ENCODE measurements at places on chromosomes 12 and 14. TPM values are rescaled to one million over a fixed set of nuclear protein-coding genes. Genes with fewer than 3 reads are reported as not detected.

The MYBPC1 gene
- not detected for total RNA-seq

The CACNA1C gene
- not detected for total RNA-seq

The EXOC3L4 gene
- 2.0 TPM for total RNA-seq

The RASSF9 gene
- 0.53 TPM for total RNA-seq

The TRIP11 gene
- 7.4 TPM for total RNA-seq

The NFATC4 gene
- total RNA-seq, result 0.67 TPM

The PRDM4 gene
- total RNA-seq, result 20.6 TPM

The KERA gene
- not detected for total RNA-seq

The AQP6 gene
- total RNA-seq, result not detected

The ANO4 gene
- total RNA-seq, result 0.11 TPM

The RNU4-1 gene
- not detected for total RNA-seq

The RPGRIP1 gene
- 0.23 TPM for total RNA-seq

The NKX2-1 gene
- total RNA-seq, result not detected

The EPYC gene
- total RNA-seq, result not detected

The GPR162 gene
- 0.70 TPM for total RNA-seq

The CSRNP2 gene
- total RNA-seq, result 8.7 TPM

The PLEKHA5 gene
- total RNA-seq, result 7.5 TPM

The CARMIL3 gene
- total RNA-seq, result 0.64 TPM

The NDUFA12 gene
- total RNA-seq, result 141 TPM

The FLRT2 gene
- total RNA-seq, result 2.2 TPM

The GPR137C gene
- total RNA-seq, result 0.07 TPM

The CCDC196 gene
- total RNA-seq, result not detected

The NELL2 gene
- not detected for total RNA-seq

The KITLG gene
- total RNA-seq, result 11.9 TPM

The ARID2 gene
- 8.8 TPM for total RNA-seq

The ANKRD9 gene
- 14.9 TPM for total RNA-seq

The TRIAP1 gene
- 80.8 TPM for total RNA-seq

The BCL2L14 gene
- not detected for total RNA-seq

The TSPAN11 gene
- 0.04 TPM for total RNA-seq

The OVCH1 gene
- not detected for total RNA-seq

The SELPLG gene
- 0.95 TPM for total RNA-seq

All from A549 treated with RU486 at 1 μM for 4 hours (cell line).